ENCODE measurements at places on chromosomes 12 and 14.
A peak's percentile ranks its signal among the peaks of the same experiment; 100 is the strongest.

DNA sequence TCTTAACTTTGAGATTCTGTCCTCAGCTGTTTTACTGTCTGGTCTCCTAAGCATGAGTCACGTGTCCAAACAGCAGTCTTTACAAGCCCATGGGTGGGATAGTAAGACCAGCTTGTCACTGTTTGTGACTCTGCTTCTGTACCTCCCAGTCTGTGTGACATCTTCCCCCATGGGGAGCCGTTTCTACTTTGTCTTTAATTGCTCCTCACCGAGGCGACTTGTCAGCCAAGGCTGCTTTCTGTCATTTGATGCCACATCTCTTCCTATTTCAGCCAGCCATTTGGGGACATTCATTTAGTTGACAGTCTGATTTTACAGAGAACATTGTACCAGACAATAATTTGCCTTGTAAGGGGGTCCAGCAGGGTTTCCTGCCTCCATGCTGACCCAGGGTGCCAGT is 534.8 kb downstream of the NRXN3 start:
- no peak for DNase-seq

GRCh38 chr12:54941659-54942058 is 42.9 kb downstream of the TESPA1 start:
- DNase-seq, result no peak

GRCh38 chr14:65424531-65424930 is 12.0 kb downstream of the FUT8 start:
- DNase-seq, result no peak

DNA sequence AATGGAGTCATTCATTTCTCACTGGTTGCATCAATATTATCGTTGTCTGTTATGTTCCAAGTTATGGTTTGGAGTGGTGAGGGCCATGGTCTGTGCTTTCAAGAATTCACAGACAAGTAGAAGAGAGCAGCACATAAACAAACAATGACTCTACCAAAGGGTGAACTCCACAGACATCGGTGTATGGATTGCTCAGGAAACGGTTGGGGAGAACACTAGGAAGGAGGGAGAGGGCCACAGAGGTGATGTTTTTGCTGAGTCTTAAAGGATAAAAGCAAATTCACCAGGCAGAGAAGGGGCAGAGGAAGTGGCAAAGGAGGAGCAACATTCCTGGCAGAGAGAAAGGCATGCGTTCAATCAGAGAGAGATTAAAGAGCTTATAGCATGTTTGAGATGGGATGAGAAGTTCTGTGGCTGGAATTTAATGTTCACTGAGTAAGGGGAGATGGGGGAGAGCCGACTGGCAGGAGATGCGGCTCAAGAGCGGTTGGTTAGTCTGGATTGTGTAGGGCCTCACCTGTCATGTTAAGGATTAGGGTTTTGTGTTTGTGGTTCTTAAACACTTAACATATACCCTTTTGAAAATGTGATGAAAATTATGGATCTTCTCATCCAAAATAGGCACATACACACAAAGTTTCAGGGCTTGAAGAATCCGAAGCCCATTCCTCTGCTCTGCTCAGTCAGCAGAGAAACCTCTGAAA is 42.3 kb upstream of the FRMD6 start:
- no peak for DNase-seq

DNA sequence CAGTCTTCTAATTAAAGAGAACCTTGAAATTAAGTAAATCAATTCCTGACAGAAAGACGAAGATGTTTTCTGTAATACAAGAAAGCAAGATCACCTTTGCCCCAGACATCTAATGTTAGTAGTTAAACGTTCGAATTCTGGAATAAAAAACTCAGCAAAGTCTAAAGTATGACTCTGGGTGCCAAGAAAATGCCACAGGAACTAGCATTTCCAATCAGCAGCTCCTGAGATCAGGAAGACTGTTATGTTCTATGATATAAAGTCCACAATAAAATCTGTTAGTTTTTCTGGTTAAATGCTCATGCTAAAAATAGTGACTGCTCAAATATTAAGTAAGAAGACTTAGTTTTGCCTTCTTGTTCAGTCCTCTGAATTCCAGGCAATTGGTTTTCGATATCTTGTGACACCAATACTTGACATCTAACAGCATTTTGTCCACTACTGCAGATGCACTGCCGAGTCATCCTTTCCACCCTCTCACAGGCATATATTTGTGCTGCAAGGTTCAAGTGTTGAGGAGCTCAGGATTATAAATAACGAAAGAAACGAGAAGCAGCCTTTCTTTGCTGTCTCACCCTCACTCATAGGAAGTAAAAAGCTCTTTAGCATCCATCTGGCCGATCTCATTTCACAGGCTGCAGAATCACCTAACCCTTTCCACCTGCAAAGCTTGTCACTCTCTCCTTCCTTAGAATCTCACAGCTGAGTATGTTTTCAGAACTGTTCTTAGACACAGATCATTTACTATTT is 32.0 kb downstream of the SSH1 start:
- DNase-seq, result peak; percentile 25

GRCh38 chr14:73269729-73270531 is 32.6 kb downstream of the PAPLN start:
- DNase-seq, result no peak

DNA sequence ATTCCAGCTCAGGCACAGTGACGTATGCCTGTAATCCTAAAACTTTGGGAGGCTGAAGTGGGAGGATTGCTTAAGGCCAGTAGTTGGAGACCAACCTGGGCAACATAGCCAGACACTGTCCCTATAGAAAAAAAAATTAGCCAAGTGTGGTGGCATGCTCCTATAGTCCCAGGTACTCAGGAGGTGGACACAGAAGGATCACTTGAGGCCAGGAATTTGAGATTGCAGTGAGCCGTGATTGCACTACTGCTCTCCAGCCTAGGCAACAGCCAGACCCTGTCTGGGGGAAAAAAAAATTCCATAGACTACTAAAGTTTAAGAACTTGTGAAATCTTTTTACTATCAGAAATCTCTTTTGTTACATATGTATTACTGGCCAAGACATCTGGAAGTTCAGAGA is 6.6 kb downstream of the FAM177A1 start:
- no peak for DNase-seq

- no peak for DNase-seq
Measured at GRCh38 chr12:109475993-109476806, 900 bp downstream of the KCTD10 start.

- DNase-seq, result no peak
Measured at GRCh38 chr12:113413488-113413939, 8.7 kb upstream of the SDSL start.

Measured in amniotic stem cell (primary cell).